ENCODE measurements at places on chromosomes 13 and 19.
A peak's percentile ranks its signal among the peaks of the same experiment; 100 is the strongest.

DNA sequence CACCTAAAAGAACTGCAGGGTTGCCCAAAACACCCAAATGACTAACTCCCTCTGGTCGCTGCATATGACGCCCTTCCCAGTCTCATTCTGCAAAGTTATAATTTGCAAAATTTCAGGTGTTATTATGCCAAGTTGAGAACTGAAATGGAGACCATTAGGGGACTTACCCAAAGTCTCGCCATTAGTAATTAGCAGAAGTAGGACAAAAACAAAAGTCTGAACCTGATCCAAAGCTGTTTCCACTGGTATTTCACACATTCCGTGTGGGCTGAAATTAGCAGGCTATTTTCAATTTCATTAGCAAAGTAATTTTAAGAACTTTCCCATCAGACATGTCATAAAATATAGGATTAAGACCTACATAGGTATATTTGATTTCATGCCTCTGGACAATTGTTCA, 6.8 kb downstream of the RUBCNL start:
- no peak for DNase-seq

DNA sequence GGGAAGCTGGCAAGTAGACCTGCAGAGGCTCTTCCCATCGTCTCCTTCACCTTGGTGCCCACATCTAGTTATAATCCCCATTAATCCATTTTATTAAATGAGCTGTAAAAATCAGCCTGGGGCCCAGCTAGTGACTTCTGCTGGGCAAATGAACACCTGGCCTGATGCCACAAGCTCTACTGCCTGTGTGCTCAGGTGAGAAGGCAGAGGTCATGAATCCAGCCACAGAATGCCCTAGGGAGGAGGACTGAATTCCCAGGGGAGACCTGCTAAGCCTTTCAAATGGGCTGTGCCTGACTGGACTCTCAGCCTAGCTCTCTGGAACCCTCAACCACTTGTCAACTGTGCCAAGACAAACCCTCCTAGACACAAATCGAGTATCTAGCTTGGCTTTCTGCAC, 74.0 kb downstream of the PDS5B start:
- DNase-seq = no peak

- DNase-seq = peak; percentile 90
Observed at GRCh38 chr19:54179921-54180461, 7.0 kb upstream of the TMC4 start.

DNA sequence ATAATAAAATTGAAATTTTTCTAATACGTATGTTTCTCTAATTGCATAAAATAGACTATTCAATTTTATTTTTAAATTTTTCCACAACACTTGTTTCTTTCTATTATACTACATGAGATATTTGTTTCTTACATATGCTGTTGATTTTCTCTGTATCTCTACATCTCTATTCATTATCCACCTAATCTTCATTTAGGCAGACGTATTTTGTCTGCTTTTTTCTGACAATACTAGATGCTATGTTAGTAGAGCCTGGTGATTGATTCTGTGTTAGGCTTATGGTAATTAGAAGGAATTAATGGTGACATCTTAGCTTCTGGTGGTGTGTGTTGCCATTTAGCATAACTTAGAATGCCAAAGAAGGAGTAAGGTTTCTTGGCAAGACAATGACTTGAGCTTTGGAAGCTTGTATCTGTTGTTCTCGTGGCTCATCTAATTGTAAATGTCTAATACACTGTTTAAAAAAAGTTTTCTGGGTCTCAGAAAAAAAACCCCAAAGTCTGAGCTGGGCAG, 1610.7 kb upstream of the PCDH20 start:
- no peak for DNase-seq

DNA sequence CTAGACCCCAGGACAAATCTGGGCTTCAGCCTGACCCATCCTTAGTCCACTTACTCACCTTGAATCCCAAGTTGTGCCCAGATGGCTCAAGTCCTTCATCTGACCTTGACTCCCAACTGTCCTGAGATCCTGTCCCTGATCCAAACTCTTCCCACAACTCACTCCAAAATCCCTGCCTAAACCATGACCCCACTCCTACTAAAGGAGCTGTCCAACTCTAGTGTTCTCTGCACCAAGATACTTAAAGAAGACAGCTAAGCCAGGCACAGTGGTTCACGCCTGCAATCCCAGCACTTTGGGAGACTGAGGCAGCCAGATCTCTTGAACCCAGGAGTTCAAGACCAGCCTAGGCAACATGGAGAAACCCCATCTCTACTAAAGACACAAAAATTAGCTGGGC, 8.5 kb downstream of the POU2F2 start:
- DNase-seq = no peak

DNA sequence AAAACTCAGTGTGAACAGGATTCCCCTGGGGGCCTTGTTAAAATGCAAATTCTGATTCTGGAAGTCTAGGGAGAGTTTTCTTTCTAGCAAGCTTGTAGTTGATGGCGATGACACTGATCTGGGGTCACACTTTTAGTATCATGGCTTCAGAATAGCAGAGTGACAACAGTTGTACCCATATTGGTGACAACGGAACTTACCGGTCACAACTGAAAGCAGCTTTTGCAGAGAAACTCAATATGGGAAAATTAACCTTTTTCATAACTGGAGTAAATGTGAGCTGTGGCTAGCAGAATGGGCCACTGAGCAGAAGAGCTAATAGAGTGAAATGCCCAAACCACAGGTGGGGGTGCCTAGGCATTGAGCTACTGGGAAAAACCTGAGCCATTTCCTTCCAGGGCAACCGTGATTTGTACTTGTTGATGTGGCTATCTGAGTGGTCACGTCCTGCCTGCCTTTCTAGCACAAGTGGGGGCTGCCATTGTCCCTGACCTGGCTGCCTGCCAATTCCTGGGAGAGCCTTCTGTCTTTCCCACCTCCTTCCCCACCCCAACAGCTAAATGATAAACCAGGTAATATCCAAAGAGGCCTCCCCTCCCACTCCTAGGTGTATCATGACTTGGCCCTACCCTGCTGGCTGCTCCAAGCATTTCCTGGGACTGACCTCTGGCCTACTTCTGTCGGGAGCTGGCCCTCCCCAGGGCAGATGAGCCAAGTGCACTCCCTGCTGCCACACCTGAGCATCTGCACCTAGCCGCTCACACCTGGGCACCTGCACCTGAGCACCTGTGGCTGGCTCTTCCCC, 1.7 kb upstream of the SLC10A2 start:
- peak; percentile 28 for DNase-seq

DNA sequence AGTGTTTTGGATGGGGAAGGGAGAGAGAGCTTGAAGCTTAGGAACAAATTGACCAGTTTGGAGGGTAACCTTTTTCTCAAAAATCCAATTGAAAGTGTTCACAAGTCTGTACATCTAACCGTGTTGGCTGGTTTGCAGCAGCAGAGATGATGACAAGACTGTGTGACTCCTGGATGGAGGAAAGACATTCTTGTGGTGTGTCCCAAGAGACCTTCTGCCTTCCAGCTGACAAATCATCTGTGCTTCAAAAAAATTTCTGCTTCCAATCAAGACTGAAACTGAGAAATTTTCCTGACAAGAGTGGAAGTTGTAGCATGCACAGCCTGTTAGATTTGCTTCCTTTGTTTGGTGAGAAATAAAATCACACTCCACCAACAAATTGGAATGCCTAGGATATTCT, 56.2 kb downstream of the LACC1 start:
- no peak for DNase-seq

GRCh38 chr19:43532571-43532961, 422 bp upstream of the ZNF575 start:
- DNase-seq = no peak

All from iPS DF 19.7 (cell line).